ENCODE measurements at places on chromosomes 2 and 18. TPM values are rescaled to one million over a fixed set of nuclear protein-coding genes. Genes with fewer than 3 reads are reported as not detected.

ICA1L gene
- total RNA-seq = 6.9 TPM

GRCh38 chr2:46837704-46838103 is 77.9 kb downstream of the MCFD2 start:
- no peak for DNase-seq

GRCh38 chr18:45251236-45251635 is 364.0 kb upstream of the SLC14A2 start:
- no peak for DNase-seq

- peak; percentile 23 for DNase-seq
These were observed 608.7 kb upstream of the REG3G start for GRCh38 chr2:78416625-78417300.

IL36RN gene
- total RNA-seq = not detected

GRCh38 chr2:148957023-148957422 is 81.5 kb upstream of the LYPD6B start:
- DNase-seq = no peak

- no peak for DNase-seq
These were observed 130.6 kb downstream of the TDRD15 start for GRCh38 chr2:21254170-21254965.

GRCh38 chr2:10688921-10689807 is 611 bp downstream of the NOL10 start:
- DNase-seq = no peak

DNA sequence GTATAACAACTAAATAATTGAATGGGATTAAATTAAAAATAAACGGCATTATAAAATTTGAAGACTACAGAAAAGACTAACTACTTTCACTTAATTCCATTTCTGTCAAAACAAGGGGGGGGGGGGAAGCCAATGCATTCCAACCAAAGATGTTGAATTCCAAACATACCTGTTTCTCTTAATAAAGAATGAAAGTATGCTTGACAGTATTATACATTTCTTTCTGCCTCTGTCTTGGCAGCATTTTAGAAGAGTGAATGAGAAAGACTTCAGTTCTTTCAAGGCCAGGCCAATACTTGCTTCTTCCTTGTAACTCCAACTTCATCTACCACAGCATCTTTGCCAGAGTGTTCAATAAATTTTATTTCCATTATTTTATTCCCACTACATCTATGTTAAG is 65.9 kb downstream of the PDE11A start:
- DNase-seq = no peak

GRCh38 chr2:68217729-68218128 is 34.6 kb downstream of the PPP3R1 start:
- no peak for DNase-seq

- DNase-seq = no peak
These were observed 11.0 kb downstream of the FECH start for GRCh38 chr18:57575542-57575941.

FBXO36 gene
- total RNA-seq = 1.4 TPM

ARHGAP15 gene
- not detected for total RNA-seq

KLHL14 gene
- 0.54 TPM for total RNA-seq

DNA sequence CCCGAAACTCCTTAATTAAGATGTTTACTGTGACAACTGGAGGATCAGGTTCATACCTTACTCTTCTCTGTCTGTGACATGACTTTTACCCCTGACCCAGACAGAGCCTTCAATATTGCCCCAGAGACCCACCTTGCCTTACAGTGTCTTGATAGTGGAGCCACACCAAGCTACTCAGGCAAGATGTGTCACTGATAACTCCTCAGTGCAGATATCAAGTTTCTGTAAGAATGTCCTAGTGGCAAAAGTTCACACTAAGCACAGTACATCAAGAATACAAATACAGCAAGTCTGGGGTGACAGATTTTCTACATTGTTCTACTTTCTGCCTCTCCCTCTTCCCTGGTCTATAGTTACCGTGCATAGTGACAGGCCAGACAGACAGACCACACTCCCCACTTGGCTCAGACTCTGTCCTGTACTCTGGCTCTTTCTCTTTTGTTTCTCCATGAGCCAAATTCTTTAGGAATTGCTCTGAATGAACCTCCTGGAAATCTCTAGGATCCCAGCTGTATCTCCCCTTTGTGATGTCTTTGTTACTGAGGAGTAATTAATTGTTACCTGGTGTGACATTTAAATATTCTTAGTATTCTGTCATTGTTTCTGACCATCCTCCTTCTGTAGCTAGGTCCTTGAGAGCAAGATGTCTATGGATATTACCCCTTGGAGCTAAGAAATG is 24.1 kb upstream of the APOB start:
- DNase-seq = no peak

MC5R gene
- not detected for total RNA-seq

- no peak for DNase-seq
These were observed 758 bp downstream of the LYPD1 start for GRCh38 chr2:132668987-132669907.

KHK gene
- total RNA-seq = 1.7 TPM

CXCR2 gene
- not detected for total RNA-seq

GRCh38 chr2:86337244-86337835 is at the start of gene REEP1:
TSS of gene REEP1 (minus strand) at chr2:86337626. CDS start at chr2:86337510, 116 bp downstream.
- DNase-seq = no peak

GRCh38 chr2:214264171-214264570 is 146.7 kb upstream of the VWC2L start:
- DNase-seq = no peak

DNA sequence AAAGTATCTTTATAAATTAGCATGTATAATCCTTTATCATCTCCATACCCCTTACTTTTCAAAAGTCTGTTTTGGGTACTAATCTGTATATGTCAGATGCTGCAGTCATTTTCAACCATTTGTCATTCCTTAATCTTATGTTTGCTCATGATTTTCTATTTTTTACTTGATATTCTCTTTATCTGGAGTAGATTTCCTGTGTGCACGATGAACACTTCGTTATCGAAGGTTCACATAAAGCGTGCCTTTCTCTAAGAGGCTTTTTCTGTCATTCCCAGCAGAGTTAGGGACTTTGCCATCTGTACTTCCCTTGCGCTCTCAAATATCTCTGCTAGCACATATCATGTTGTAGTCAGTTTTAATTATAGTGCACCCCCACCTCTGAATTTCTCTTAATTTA is 123.2 kb downstream of the BIRC6 start:
- no peak for DNase-seq

PDCD1 gene
- total RNA-seq = not detected

RNF125 gene
- total RNA-seq = 2.8 TPM

DNA sequence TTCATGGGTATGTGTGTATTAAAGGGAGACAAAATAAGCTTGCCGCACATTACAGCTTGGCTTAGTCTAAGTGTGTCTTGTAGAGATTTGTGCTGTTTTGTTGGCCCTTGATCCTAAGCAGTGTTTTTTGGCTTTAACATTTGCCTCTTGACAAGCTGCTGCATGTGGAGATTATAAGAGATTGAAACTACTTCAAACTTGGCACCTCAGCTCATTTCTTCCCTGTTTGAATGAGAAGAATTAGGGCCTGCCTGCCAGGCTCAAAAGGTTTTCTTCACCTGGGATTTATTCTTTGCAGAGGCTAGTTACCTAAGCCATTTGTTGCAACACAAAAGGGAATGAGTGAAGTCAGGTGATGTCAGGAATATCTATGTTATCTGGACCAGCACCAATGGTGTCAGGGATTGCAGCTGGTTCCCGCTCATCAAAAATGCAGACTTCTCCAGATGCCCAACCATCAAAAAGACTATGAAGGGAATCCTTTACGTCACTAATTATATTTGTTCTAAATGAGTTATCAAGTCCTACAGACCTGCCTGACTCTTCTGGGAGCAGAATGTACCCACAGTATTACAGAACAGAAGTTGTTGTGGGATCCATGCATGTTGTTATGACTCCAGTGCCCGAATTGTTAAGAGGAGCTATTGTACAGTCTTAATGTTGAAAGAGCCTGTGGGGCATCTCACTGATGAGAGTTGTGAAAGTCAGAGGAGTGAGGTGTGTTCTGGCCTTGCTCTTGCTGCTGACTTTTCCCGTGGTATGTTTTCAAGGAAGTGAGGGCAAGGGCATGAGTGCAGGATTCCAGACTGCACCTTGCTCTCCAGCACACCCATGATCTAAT is 31.0 kb downstream of the ABCA12 start:
- no peak for DNase-seq

- DNase-seq = no peak
These were observed 4.7 kb downstream of the ING5 start for GRCh38 chr2:241706537-241706936.

MFSD2B gene
- total RNA-seq = 0.63 TPM

- no peak for DNase-seq
These were observed 64.7 kb downstream of the BCL2 start for GRCh38 chr18:63254716-63255399.

MAP3K19 gene
- total RNA-seq = not detected

DNA sequence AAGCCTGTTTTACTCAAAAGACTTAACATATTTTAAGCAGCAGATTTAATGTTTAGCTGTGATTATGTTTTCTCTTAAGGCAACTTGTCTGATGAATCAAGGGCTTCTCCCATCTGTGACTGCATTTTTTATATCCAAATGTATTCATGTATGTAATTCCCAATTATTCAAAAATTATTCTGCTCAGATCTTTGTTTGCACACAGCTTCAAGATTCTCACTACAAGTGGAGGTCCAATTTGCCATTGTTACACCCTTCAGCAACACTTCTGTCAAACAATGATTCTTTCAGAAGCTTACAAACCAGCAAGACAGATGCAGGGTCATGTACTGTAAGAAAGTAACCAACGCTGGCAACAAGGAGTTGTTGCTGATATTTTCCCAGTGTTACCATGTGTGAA is 5.9 kb upstream of the LRPPRC start:
- DNase-seq = no peak

- DNase-seq = no peak
These were observed 172.5 kb downstream of the NBAS start for GRCh38 chr2:15388406-15389325.

EGR4 gene
- not detected for total RNA-seq

UGT1A5 gene
- total RNA-seq = not detected

- no peak for DNase-seq
These were observed 41.4 kb downstream of the FAM178B start for GRCh38 chr2:96945014-96945413.

DNA sequence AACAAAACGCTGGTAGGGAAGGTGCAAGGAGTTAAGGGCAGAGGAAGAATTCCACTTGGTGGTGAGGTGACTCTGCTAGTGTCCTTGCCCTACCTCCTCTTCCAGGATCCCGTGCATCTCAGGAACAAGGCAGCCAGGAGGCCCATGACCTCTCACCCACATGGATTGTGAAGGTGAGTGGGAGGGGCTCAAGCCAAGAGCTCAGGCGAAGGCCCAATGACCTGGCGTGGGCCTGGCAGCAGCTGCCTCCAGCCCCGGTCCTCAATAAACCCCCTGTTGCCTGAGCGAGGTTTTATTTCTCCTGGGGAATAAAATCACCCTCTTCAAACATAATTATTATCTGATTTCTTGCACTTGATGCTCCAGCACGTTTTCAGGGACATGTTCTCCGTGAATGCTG is 28.2 kb downstream of the LAMA1 start:
- no peak for DNase-seq

- no peak for DNase-seq
These were observed 10.9 kb upstream of the PIEZO2 start for GRCh38 chr18:11160313-11160712.

DNA sequence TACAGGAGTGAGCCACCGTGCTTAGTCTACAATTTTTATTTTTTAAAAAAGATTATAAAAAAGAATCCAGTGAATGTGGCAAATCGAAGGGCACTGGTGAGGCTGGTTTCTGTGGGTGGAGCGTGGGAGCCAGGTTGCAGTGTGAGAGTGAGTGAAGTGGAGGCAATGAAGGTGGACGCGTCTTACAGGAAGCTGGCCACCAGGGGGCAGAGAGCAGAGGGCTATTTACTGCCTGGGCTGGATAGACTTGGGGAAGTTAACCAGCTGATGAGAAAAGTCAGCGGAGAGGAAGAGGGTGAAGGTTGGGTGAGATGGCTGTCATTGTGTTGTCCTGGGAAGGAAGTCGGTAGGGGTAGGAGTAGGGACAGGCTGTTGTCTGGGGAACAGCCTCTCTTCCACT is 6.8 kb downstream of the SCTR start:
- peak; percentile 30 for DNase-seq

DNA sequence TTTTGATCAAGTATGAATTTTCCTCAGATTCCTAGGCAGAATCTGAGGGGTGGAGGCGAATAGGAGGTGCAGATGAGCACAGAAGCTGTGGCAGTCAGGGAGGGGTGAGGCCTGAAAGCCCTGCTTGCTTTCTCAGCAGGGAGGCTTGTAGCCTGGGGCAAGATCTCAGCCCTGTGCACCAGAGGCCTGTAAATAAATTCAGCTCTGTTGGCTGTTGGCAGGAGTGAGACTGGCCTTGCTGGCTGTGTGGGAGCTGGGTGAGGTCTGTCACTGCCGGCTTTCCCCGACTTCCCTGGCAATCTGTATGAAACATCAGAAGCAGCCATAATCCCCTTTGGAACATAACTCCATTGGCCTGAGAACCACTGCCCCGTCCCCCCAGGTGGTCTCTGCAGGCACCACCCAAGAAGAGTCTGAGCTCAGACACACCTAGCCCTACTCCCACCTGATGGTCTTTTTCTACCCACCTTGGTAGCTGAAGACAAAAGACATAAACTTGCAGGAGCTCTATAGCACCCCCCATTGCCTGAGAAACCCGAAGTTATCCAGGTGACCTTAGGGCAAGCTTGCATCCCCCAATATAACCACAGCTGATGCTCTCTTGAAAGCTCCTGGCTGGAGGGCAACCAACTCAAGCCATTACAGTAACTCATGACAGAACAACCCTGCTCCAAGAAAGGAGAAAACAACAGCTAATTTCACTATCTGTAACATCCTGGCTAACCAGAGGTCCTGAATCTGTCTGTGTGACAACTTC is 32.3 kb downstream of the EVA1A start:
- DNase-seq = no peak

GRCh38 chr2:236775511-236775910 is 205.9 kb downstream of the ACKR3 start:
- no peak for DNase-seq

DNA sequence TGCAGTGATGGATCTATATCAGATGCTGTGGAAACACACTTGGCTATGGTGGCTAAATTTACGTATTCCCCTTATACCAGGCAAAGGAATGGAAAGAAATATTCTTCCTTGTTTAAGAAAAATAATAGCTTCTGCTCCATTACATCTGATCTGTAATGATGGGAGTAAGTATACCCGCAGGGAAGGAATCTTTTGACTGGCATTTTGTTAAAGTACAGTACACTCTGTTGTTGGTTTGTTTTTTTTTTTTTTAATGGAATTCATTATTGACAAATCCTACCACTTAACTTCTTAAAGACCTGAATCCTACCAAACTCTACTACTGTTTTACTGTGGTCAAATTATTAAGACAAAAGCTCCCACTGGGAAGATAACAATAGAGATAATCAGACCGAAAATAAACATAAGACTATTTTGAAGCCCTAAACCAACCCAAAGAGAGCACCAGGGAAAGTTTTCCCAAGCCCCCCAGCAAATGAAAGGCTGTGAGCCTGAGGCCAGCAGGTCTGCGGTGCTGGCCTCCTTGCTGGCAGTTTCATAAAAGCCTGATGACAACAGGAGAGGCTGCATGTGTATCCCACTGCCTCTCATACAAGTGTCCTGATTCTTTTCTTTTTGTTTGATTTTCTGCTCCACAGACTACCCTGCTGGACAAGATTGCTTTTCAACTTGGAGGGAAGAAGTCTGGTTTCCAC is 101.0 kb downstream of the SLC25A12 start:
- DNase-seq = no peak

IHH gene
- total RNA-seq = not detected

Measured in NCI-H460 (cell line).